ENCODE measurements at places on chromosomes 2 and 18.

- no peak for DNase-seq
These were observed 468.9 kb downstream of the PARD3B start for GRCh38 chr2:205014201-205014600.

- no peak for DNase-seq
These were observed 549.8 kb upstream of the NRXN1 start for GRCh38 chr2:51581636-51582267.

DNA sequence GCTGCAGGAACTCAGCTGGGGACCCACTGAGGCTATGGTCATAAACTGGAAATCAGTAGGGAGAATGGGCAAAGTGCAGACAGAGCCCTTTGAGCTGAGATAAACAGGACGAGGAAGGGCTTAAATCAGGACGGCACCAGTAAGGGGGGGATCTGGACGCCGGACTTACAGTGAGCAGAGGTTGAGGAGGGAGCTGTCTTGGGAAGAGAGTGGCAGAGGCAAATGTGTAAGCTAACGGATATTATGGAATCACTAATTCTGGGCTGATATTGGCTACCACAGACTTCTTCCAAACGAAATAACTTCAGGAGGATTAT is 539 bp downstream of the CYP27A1 start:
- no peak for DNase-seq

DNA sequence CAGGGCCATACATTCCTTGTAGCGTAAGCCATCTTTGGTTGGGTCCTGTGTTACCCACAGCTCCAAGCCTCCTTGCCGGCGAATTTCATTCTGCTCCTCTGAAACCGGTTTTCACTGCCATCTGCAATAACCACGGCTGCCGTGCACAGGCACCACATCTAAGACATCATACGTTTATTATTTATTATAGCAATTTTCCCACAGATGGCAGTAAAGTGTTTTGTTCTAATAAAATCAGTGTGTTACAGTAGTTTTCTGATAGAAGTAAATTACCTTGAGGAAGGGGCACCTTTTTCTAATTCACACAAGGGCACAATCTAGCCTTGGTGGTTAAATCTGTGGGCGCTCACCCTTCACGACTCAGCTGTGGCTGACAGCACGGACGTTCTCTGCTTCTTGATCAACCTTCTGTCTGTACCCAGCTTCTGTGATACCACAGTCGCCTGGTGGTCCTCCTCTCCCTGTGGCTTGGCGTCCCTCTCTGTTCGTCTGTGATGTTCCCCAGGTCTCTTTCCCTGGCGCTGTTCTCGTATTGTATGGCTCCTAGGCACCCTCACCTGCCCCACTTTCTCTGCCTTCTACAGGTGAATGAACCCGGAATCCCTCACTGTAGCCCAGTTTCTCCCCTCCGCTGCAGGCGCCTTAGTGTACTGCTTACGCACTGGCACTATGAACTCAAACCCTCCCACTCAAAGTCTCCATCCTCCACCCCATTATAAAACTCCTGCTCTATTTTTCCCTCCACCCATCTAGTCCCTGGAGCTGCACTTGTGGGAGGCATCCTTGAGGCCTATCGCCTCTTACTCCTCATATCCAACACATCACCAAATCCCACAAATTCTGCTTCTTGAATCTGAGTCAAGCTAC is 236.8 kb downstream of the DYSF start:
- DNase-seq: no peak

DNA sequence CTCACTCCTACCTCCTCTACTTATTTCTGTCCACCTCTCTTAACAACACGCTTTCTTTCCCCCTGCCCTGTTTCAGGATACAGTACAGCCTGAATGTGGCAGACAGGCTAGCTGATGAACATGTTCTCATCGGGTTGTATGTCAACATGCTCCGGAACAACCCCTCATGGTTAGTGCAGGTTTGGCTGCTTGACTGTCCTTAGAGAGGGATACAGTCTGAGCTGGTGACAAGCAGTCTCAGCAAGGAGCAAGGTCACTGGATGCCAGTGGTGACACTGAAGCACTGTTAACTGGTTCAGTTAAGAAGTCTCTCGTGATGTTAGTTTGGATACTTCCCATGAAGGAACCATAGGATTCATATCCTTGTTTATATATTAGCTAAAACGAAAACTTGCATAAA is 128.6 kb downstream of the DTNA start:
- no peak for DNase-seq

DNA sequence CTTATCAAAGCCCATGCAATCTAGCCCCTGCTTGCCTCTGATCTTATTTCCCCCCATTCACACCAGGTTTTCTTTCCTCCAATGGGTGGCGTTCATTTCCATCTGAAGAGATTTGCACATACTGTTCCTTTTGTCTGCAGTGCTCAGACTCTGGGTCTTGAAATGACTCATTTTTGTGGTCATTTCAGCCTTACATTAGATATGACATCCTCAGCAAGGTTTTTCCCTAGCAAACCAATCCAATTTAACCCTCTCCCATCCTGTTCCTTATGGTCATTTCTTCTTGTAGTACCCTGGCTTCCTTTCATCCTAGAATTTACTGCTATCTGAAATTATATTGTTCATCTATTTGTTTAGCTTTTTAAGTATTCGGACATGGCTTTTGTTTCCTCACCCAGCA is 42.5 kb upstream of the SCN1A start:
- DNase-seq: no peak

GRCh38 chr2:26606847-26607190 is 34.3 kb downstream of the CIB4 start:
- DNase-seq: no peak

DNA sequence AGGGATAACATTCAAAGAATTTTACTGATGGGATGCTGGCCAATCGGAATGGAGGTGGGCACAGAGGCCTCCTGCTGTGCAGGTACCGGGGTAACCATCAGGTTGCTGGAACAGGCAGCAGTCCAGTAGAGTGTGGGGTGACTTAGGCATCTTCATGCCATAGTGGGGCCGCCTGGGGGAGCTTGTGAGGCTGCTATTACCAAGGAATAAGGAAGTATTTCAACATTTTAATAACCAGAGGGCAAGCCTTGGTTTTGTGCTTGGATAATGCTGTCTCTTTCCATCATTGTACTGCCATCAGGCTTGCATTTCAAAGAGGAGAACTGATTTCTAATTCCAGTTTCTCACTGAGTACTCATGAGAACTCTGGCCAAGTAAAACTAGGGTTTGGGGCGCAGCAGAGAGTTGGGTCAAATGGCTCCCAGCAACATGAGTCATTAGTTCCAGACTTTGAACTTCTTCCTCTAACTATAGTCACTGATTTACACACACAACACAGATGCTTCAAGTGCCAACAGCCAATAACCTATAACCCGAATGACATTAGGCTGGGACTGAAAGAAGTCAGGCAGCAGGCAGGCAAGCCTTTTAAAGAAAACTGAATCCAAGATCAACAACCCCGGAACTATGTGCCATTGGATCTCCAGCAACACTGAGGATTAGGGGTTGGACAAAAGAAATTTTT is 56.1 kb upstream of the FHL2 start:
- no peak for DNase-seq

GRCh38 chr2:189297446-189297845 is 117.9 kb upstream of the COL5A2 start:
- no peak for DNase-seq

DNA sequence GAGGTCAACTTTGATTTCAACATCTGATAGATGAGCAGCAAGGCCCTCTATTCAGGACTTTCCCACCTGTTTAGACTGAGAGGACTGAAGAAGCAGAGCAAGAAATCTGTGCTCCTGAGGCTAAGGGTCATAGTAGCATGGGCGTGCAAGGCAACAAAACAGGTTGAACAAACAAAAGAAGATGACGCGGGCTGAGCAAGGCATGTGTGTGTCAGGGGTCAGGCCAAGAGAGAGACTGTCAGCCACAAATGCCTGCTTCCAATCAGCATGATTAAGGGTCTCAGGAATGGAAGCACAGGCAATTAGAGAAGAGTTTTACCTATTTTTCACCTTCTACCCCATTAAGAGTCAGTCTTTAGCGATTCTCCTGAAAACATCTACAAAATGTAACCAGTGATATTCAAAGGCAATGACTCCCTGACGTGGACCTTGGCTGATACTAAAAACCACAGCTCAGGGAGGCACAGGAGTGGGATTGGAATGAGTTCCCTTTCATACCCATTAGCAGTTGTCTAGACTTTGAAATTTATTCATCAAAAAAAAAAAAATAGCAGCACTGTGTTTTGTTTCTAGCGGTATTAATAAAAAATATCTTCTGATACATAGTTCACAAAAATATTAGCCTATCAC is 81.9 kb downstream of the DYNAP start:
- no peak for DNase-seq
